ENCODE measurements at places on chromosomes 12 and 14.

GRCh38 chr14:81516986-81517797 lies 16.5 kb downstream of the SEL1L start:
- DNase-seq = peak; percentile 42

DNA sequence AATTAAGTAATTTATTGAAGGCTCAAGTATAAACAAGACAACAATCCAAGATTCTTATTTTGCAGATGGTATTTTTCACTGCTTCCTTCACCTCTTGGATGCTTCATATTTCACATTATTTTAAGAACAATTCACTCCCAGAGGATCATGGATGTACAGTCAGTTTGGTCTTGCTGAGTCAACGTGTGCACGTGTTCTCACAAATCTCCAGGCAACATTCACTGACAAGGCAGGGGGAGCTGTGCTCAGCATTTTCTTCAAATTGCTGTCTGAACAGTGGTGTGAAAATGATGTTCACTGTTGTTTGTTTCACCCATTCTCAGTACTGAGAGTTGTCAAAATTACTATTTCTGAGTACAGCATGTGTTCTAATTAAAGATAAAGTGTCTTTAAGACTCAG lies 118.3 kb upstream of the SLC38A4 start:
- peak; percentile 2 for DNase-seq

DNA sequence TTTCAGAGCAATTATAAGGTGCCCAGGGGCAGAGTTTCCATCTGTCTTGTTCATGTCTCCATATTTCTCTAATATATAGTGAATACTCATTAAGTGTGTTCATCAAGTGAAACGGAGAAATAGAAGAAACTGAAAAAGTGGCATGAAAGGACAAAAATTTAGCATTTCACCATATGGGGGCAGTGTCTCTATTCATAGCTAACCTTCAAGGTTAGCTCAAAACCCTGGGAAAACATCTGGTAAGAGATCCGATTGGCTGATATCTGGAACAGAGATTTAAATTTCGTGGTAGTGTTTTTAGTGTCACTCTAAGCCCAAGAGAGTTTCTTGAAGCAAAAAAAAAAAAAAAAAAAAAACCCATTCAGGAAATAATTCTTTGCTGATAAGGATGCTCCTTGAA lies 367.5 kb downstream of the DAD1 start:
- peak; percentile 50 for DNase-seq

GRCh38 chr12:20268121-20268732 lies 100.1 kb upstream of the PDE3A start:
- no peak for DNase-seq

GRCh38 chr12:179131-179884 lies 34.6 kb downstream of the SLC6A12 start:
- DNase-seq = no peak

DNA sequence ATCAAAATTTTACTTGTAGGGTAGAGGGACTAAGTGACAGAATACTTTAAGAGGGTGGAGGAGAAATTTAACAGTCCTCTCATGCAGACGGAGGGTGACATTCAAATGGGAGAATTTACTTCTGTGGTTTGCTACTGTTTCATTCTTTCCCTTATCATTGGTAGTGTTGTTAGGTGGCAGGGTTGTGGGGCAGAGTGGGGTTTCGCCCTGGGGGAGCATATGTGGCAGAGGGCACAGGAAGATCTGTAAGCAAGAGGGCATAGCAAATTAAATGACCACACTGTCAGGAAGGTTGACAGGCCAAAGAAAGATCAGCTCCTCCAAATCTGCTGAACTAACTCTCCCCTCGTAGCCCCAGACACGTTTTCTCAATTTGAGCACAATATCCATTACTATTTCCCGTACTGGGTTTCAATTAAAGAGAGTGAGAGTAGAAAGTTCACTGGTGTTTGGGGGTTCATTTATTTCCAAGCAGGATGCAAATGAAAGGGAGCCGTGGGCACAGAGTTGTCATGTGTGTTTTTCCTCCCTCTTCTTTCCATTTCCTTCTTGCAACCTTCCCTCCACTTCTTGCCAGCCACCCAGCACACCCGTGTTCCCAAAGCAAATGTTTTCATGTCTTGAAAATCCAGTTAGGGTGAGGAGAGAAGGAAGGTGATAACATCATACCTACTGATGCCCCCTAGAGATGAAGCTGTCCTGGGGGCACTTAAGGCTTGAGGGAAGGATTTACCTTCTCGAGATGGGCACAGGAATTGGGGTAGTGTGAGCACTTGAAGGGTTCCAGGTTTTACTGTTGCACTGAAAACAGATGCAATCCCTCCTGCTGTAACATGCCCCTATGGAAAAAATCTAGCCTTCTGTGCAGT lies 6.5 kb upstream of the TBX3 start:
- DNase-seq = no peak

DNA sequence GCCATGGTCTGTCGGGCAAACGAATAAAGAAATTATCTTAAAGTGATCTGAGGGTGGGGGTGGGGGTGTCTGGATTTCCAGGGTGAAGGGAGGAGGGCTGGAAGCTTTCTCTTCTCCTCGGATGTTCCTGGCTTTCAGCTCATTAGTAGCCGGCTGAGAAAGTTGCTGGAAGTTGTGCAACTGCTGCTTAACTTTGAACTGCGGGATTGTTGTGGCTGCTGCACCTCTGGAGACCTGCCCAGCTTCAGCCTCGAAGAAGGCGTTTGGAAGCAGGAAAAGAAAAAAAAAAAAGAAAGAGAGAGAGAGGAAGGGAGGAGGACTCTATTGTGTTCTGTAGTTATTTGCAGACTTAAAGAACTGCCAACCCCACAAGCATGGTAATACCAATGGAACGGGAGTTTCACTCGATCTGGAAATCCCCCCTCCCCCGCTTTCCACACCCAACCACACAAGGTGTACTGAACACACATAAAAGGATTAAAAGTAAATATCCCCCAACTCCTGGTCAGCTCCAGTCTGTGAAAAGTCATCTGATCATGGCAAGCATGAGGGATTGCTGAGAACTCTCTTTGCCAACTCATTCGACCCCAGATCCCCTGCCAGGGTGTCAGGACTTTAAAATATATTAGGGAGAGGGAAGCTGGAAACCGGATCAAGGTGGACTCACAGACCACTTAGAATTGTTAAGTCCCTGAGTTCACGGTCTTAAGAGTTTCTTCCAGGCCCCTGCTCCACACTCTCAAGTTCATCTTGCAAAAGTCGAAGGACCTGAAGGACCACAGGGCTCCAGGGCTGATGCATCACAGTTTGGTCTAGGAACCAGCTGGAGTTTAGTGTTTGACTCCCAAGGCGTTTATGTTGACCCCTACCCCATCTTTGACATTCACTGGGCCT lies at the start of gene RASSF9:
Gene RASSF9, minus strand, starts transcription at position 213 of the 894 bp plus-strand sequence. Its CDS starts 208 bp downstream, at position 5.
- no peak for DNase-seq
